Tibial nerve (tissue), 4 donors: ENCODE measurements at places on chromosomes 12 and 14. TPM values are rescaled to one million over a fixed set of nuclear protein-coding genes. Genes with fewer than 3 reads are reported as not detected.

DNA sequence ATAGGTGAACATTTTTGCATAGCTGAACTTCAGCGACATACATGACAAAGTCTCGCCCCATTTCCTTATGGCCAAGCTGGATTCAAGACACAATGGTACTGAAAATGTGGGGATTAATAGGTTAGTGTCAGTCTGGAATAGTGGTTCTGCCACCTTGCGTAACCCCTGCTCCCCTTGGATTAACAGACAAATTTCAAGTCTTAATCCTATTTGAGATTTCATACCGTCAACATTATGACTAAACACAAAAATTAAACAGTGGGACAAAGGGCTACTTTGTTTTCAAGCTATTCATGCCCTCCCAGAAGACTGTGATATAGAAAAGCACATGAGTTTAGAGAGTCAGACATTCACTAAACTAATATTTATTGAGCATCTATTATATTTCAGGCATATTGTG, 138.9 kb upstream of the HIF1A start:
- H3K4me1 ChIP-seq: no peaks in the 10 kb centered on the region
- no peak overlapping the region for H3K27ac ChIP-seq
- no peaks in the 10 kb centered on the region for H3K27me3 ChIP-seq

DNA sequence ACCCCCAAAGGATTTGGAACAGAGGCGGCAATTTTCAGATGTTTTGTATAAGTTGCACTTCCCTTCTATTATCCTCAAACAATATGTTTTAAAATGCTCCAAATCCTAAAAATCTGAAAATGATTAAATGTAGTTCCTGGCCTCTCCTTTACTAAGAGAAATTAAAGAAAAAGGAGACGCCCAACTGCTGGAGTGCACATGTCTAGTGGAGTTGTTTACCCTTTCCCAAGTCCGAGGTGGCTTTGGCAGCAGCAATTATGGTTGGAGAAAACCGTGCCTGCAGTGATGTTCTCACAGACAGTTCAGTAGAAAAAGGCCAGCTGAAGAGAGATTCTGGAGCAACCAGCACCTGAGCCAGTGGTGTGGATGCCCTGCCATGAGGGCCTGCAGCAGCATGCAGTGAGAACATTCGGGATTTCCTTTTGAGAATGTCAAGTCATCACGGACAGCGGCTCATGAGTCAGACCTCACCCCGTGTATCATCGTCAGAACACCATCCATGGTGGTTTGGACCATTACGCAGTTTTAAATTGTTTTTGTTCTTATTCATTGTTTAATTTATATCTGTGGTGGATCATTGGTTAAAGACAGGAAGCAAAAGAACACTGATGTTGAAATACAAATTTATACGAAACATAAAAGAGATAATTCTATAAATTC, 179.0 kb upstream of the KRR1 start:
- DNase-seq: no peak
- H3K4me3 ChIP-seq: no peak overlapping the region
- no peaks in the 10 kb centered on the region for H3K4me1 ChIP-seq

DNA sequence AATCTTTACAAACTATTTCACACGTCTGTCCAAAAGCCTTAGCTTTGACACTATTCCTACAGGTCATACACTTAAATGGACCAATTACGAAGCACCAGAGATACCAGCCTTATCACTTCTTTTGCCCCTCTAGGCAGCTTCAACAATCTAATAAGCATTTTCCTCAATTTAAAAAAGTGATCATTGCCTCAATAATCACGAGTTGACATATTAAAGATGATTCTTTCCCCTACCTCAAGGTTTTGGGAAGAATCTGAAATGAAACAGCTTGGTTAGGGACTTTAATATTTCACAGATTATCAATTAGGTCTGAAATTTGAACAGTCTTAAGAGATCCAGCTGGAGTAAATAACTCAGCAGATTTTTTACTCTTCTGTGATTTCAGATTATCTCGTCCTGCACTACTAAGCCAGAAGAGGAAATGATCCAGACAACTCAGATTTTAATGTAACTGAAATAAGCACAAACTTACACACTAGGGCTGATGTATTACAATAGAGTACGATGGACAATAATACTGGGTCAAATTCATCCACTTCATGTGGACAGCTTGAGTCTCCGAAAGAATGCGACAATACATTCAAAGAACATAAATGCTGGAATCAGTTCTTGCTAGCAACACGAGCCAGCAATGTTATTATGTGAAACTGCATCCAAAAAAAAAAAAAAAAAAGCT, 15.9 kb downstream of the UBE2N start:
- no peak overlapping the region for H3K4me3 ChIP-seq
- no peak for DNase-seq
- no peaks in the 10 kb centered on the region for H3K27me3 ChIP-seq
- H3K36me3 ChIP-seq: no peaks in the 10 kb centered on the region
- H3K4me1 ChIP-seq: peaks cover 71% of the 10 kb centered on the region
- no peak overlapping the region for H3K27ac ChIP-seq

DNA sequence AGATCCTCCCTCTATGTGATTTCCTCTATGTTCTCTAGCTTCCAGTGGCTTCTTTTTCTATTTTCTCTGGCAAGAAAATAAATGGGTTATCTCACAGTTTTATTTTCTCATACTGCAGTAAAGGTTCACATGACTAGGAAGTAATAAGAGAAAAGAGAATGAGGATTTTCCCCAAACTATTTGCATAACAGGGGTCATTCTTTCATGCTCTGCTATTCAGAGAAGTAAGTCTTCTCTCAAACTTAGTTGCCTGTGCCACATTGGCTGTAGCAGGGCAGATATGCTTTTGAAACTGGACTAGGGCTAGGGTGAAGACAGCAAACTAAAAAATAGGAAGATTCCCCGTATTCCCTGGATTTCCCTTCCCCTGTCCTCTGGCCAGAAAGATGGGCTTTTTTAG, 57.4 kb downstream of the ACSM4 start:
- no peak overlapping the region for H3K4me3 ChIP-seq
- H3K4me1 ChIP-seq: no peaks in the 10 kb centered on the region
- no peak for DNase-seq
- H3K27me3 ChIP-seq: no peaks in the 10 kb centered on the region

Gene ACSM4
- not detected for total RNA-seq

- no peak for DNase-seq
- no peak overlapping the region for H3K4me3 ChIP-seq
- H3K27ac ChIP-seq: no peak overlapping the region
- H3K27me3 ChIP-seq: no peaks in the 10 kb centered on the region
These were observed 8.1 kb upstream of the CYP46A1 start for GRCh38 chr14:99675951-99676350.

DNA sequence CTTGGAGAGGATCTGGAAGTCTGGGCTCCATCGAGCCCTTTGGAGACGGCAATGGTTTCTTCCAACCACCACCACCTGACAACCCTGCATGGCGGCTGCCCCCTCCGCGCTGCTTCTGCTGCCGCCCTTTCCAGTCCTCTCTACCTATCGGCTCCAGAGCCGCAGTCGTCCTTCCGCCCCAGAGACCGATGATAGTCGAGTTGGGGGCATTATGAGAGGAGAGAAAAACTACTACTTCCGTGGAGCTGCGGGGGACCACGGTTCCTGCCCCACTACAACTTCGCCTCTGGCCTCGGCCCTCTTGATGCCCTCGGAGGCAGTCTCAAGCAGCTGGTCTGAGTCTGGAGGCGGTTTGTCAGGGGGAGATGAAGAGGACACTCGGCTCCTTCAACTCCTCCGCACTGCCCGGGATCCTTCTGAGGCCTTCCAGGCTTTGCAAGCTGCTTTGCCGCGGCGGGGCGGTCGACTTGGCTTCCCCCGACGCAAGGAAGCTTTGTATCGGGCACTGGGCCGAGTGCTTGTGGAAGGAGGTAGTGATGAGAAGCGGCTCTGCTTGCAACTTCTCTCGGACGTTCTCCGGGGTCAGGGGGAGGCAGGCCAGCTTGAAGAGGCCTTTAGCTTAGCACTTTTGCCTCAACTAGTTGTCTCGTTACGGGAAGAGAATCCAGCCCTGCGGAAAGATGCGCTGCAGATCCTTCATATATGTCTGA, 499 bp downstream of the TOGARAM1 start:
- H3K36me3 ChIP-seq: no peaks in the 10 kb centered on the region
- H3K27ac ChIP-seq: peak overlapping the region; percentile 86
- peak overlapping the region; percentile 92 for H3K4me3 ChIP-seq
- no peak for DNase-seq
- H3K4me1 ChIP-seq: no peaks in the 10 kb centered on the region
- H3K27me3 ChIP-seq: no peaks in the 10 kb centered on the region

Gene GLT8D2
- total RNA-seq: 32.9 TPM

Gene LRFN5
- 8.0 TPM for total RNA-seq

Gene SPTB
- total RNA-seq: 4.5 TPM

GRCh38 chr14:56044196-56044595, 74.0 kb upstream of the PELI2 start:
- no peaks in the 10 kb centered on the region for H3K27me3 ChIP-seq

Gene NYNRIN
- 19.8 TPM for total RNA-seq

- peaks cover 8% of the 10 kb centered on the region for H3K4me1 ChIP-seq
- peak; percentile 62 for DNase-seq
- no peaks in the 10 kb centered on the region for H3K27me3 ChIP-seq
These were observed at the start of gene DYRK4 for GRCh38 chr12:4562034-4562657. Gene DYRK4, plus strand, starts transcription at chr12:4562208. Its CDS starts 38 bp downstream, at chr12:4562246.

GRCh38 chr12:19855851-19856250, 416.6 kb downstream of the AEBP2 start:
- DNase-seq: no peak
- no peaks in the 10 kb centered on the region for H3K4me1 ChIP-seq
- no peak overlapping the region for H3K4me3 ChIP-seq
- H3K27me3 ChIP-seq: no peaks in the 10 kb centered on the region

- H3K36me3 ChIP-seq: no peaks in the 10 kb centered on the region
- no peak overlapping the region for H3K4me3 ChIP-seq
- H3K27ac ChIP-seq: no peak overlapping the region
These were observed 516.5 kb downstream of the FUT8 start for GRCh38 chr14:65928995-65929394.

- H3K4me1 ChIP-seq: no peaks in the 10 kb centered on the region
- no peaks in the 10 kb centered on the region for H3K27me3 ChIP-seq
- no peak overlapping the region for H3K4me3 ChIP-seq
- no peaks in the 10 kb centered on the region for H3K36me3 ChIP-seq
- no peak overlapping the region for H3K27ac ChIP-seq
These were observed 81.4 kb upstream of the ARID2 start for GRCh38 chr12:45648070-45648469.

DNA sequence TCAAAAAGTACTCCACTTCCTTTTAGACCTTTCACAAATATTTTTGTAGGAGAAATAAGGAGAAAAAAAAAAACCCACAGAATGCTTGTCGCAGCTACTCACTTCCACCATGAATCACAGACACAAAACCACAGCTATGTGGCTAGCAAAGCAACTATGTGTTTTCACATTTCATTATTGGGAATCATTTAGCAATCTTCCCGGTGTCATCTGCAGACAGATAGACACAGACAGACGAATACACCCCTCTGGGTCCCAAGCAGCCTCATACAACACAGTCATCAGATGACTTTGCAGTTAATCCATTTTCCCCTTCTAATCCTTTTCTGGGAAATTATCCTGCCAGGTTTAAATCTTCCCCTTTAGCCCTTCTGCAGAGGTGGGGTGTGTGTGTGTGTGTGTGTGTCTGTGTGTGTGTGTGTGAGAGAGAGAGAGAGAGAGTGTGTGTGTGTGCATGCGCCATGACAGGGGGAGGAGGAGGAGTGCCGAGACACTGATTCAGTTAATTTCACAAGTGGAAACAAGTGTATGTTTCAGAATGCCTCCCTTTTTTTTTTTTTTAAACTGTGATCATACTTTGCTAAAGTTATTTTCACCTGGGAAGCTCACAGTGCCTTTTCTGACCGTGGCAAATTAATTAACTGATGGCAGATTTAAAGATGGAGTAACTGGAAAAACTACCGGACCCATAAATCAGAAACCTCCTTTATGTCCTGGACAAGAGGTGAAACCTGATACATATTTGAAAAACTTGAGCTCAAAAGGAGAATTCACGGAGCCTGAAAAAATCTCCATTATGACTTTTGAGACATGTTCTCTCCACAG, 39.9 kb downstream of the LTBP2 start:
- H3K27me3 ChIP-seq: no peaks in the 10 kb centered on the region
- H3K4me3 ChIP-seq: no peak overlapping the region
- H3K27ac ChIP-seq: peak overlapping the region; percentile 14

DNA sequence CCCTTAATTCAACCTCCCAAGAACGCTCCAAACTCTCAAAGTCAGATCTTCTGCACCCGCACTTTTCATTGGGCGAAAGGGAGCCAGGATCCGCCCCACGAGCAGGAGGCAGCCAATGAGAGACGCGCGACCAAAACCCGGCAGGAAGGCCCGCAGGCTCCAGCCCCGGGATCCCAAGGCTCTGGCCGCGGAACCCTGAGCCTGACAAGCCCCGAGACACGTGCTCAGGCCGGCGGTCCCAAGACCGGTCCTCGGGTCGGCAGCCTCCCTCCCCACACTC, 438 bp downstream of the DDX54 start:
- H3K4me1 ChIP-seq: peaks cover 17% of the 10 kb centered on the region
- peak overlapping the region; percentile 92 for H3K27ac ChIP-seq
- H3K27me3 ChIP-seq: no peaks in the 10 kb centered on the region
- peak; percentile 86 for DNase-seq

GRCh38 chr12:123140676-123141614, 9.9 kb downstream of the PITPNM2 start:
- H3K4me1 ChIP-seq: peaks cover 41% of the 10 kb centered on the region
- peak overlapping the region; percentile 75 for H3K27ac ChIP-seq
- H3K4me3 ChIP-seq: no peak overlapping the region
- peaks cover 7% of the 10 kb centered on the region for H3K36me3 ChIP-seq

Gene ERGIC2
- total RNA-seq: 20.7 TPM

DNA sequence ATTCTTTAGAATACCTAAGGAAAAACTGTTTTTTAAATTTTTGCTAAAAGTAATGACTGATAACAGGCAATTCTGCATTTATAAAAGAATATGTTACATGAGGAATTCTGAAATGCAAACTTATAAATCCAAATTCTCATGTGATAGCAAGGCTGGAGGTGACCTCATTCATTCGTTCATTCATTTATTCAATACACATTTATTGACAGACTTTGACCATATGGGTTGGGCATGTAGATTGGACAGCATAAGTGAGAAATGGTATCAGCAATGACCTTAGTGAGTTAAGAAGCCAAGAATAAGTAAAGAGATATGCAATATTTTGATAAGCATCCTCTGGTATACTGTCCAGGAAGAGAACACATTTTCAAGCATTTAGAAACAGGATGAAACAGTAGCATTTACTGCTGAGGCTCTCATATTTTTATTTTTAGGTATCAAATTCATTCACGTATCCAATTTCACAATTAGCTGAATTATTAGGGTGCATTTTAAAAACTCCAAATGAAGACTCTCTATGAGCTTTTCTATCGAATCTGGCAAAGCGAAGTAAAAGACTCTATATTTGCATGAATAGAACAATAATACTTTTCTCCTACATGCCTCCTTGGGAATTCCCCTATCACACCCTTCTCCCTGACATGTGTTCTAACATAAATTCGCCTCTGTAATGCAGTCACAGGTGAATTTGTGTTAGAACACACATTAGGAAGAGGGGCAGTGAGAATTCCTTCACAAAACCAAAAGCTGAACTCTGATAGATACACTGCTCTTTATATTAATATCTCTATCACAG, 49.9 kb downstream of the PEBP1 start:
- H3K4me1 ChIP-seq: no peaks in the 10 kb centered on the region
- H3K36me3 ChIP-seq: no peaks in the 10 kb centered on the region
- no peak overlapping the region for H3K4me3 ChIP-seq
- H3K27ac ChIP-seq: no peak overlapping the region
